Progenitor cell of endocrine pancreas (in vitro differentiated cells): ENCODE measurements at places on chromosomes 2 and 18.
A peak's percentile ranks its signal among the peaks of the same experiment; 100 is the strongest.

DNA sequence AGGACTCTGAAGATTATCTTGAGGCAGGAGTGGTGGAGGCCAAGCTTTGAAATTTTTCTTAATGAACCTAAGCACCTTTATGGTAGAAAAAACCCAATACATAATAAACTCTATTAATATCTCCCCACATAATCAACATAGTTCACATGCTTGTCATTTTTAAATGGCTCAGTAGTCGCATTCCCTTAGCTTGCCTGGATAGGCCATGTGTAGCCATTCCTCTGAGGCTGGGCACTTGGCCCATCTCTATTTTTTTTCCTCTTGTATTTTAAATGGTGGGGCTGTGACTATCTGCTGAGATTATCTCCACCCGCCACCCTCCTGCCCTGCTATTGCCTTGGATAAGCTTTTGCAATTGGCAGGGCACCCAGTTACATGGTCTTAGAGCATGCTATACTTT is 143.1 kb downstream of the FHOD3 start:
- no peak for DNase-seq

DNA sequence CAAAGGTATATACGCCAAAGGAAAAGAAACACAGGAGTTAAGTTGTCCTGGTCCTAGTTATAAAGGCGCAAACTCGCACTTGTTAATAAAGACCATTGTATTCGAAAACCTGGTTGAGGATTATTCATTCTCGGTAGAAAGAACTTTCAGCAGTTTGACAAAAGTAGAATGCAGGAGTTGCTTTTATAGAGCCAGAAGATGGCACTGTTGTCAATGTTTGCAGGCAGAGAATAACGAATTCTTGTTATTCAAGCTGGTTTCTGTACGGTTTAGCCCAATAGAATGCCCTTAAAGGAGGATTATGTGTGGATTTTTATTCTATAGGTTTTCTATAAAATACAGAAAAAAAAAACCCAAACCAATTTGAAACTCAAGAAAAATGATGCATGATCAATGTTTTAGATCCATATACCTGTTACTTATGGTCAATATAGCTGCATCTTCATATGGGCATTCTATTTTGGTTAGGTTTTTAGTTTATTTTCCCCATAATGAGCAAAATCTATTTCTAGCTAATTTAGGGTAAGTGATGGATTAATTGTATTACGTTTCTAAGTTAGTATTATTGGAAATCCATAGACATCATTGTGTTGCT is 510.3 kb downstream of the PLCL1 start:
- DNase-seq: no peak

DNA sequence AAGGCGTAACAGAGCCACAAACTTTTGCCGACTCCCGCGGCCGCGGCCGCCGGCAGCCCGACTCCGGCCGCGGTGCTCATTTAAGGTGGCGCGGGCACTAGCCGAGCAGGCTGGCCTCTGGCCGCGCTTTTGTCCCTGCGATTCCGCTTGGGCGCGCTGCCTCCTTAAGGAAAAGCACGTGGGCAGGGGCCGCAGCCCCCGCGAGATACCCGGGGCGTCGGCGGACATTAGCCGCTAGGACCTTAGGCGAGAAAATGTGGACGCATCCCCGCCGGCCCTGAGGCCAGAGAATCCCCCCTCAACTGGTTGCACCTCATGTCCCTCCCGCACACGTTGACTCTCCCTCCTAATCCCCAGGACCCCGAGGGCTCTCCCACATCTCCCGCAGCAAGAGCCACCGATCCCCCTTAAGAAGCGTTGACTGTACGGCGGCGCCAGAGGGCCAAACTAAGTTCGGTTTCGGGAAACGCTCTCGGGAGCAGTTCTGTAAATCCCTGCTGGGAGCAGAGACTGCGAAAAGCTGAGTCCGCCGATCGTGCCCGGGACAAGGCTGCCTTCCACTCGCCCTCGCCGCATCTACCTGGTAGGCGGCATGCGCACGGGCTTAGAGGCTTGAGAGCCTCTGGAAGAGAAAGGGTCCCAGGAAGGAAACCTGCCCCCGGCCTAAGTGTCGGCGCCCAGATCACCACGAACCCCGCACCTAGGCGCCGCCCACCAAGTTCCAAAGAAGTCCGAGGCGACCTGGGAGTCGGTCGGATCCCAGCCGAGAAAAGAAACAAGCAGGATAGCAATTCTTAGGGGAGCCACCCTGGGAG is 1.8 kb upstream of the SATB2 start:
- DNase-seq: peak; percentile 83

- no peak for DNase-seq
Observed at GRCh38 chr2:25650256-25650655, 23.1 kb downstream of the DTNB start.

DNA sequence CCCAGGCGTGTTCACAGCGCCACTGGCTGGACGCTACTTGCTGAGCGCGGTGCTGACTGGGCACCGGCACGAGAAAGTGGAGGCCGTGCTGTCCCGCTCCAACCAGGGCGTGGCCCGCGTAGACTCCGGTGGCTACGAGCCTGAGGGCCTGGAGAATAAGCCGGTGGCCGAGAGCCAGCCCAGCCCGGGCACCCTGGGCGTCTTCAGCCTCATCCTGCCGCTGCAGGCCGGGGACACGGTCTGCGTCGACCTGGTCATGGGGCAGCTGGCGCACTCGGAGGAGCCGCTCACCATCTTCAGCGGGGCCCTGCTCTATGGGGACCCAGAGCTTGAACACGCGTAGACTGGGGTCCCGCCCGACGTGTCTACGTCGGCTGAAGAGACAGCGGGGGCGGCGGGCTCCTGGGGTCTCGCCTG is 891 bp upstream of the KHK start:
- DNase-seq: no peak

DNA sequence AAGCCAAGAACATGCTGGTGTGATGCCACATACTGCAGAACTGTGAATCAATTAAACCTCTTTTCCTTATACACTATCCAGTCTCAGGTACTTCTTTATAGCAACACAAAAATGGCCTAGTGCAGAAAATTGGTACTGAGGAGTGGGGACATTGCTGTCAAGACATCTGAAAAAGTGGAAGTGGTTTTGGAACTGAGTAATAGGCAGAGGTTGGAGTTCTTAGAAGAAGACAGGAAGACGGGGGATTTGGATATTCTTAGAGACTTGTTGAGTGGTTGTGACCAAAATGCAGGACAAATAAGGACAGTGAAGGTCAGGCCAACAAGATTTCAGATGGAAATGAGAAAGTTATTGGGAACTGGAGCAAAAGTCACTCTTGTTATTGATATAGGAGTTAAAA is 31.3 kb upstream of the CDH2 start:
- no peak for DNase-seq

DNA sequence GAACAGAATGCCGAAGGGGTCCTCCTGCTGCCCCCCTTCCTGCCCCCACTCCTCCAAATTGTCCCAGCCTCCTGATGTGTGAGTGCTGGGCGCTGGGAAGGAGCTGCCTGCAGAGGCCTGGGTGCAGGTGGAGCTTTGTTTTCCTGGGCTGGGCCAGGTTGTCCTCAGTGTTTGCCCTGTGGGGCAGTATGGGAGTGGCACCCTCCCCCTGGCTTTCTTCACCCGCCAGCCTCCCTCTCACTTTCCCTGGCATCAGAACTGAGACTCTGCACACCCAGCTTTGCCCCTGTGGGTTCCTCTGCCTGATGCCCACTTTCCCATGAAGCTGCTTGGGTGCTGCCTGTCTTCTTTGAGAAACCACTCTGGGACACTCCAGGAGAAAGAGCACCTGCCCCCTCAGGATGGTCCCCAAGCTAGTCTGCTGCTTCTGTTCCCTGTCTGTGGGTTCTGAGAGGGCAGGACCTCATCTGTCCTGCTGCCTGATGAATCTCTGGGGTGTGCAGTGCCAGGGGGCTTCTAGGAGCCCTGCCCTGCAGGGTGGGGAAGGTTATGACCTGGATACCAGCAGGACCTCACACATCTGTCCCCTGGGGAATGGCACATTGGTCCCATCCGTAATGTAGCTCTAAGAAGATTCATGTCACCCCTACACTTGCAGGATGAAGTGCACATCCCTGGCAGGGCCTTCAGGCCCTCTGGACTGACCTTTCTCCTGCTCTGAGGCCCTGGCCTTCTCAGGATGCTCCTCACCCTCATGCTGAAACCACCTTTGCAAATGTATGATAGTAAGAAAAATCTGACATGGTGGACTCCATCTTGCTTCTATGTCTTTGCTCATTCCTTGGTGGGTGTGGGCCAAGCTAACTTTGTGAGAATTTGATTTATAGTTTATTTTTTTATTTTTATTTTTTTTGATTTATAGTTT is 146.8 kb upstream of the HS6ST1 start:
- DNase-seq: no peak

DNA sequence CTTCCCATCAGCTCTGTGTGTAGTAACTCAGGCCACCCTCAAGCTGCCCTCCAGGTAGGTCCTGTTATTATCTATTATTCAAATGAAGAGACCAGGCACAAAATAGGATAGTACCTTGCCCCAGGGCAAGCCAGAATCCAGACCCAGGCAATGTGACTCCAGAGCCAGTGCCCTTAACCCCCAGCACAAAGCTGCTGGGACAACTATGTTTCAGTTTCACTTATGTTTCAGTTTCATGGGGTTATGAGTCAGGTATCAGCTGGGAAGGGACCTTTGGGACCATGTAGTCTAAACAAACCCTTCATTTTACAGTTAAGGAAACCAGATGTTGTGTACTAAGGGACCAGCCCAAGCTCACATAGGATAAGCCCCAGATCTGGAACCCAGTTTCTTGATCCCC is 10.0 kb downstream of the HK2 start:
- no peak for DNase-seq

DNA sequence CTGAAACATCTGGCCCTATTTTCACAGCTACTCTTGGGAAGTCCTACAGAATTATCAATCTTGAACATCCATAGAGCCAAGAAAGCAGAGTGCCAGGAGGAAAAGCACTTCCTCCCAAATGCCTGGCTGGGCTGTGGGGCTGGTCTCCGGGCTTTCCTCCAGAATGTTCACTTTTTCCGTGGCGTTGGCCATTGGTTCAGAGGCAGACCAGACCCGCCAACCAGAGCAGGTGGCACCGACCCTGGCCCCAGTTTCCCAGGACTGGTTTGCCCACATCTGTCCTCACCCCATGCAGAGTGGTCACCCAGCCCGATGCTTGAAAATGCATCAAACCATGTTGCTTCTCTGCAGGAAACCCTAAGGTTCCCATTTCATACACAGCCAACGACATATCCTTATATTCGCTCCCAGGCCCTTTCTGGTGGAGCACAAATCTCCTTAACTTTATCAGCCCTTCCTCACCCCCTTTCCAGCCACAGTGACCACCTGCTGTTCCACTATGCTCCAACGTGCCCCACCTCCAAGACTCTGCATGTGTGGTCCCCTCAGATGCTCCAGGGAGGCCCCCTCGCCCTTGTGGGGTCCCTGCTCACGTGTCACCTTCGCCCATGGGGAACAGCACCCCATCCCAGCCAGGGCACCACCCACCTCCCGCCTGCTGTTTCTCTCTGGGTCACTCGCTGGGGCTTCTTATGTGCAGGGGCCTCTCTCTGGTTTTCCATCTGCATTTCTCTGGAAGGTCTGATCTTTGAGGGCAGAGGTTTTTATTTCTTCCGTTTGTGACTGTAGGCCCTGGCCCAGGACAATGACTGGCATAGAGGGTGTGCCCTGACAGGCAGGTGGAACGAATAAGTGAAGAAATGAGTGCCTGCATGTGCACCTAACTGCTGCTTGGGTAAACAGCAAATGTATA is 92.9 kb downstream of the PXDN start:
- DNase-seq: no peak

DNA sequence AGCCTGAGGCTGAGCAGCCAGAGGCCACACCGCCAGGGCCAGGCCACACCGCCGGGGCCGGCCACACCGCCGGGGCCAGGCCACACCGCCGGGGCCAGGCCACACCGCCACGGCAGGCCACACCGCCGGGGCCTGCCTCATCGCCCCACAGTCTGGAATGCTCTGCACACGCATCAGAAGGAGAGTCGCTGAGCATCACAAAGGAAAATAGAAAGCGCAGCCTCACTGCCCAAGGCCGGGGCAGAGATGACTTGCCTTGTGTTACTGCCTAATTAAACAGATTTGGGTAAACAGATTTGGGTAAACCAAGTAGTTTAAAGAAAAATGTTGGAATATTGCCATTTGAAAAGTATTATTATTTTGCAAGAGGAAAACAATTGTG is 10.4 kb upstream of the NFATC1 start:
- no peak for DNase-seq

DNA sequence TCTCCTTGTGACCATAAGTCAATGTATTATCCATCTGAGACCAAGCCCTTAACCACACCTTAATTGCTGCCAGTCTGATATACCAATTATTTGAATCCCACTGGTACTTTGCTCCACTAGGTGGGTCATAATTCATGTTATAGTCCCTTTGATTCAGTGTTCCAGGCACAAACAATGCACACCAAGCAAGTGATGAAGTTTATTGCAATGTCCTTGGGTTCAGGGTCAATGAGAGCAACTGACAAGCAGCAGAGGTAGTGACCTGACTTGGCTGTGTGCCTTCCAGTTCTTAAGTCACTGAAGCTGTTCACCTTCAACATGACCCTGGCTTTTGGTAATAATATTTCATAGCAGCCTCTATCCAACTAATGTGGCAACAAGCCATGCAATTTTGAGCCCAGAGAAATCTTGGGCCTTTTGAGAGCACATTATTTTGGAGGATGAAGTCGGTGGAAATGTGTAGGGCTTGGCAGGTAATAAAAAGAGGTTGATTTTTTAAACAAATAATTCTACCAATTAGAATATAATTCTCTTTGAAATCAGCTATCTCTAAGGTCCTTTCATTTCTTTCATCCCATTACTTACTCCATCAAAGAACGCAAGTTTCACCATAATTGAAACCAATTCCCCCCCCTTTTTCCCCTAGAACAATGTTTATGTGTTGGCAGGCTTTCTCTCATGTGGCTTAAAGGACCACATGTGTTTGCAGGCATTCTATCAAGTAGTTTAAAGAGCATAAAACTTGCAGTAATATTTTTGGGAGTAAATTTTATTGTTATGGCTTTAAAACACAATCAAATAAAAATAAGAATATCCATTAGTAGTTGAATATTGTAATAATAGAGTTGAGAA is 3.1 kb upstream of the CPO start:
- DNase-seq: no peak

GRCh38 chr2:230312638-230313037 is 14.4 kb upstream of the SP140L start:
- DNase-seq: no peak

DNA sequence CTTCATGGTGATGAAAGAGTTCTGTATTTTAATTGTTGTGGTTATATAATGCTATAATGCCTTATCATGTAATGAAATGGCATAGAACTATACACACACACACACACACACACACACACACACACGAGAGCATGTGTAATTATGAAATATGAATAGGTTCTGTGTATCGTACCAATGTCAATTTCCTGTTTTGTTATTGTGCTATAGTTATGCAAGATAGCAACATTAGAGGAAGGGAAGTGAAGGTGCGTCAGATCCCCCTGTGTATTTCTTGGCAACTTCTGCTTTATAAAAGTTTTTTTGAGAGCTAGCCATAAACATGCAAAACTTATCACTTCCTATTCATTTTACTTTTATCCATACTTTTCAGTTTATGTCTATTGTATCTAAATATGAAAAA is 60.7 kb upstream of the ARHGAP15 start:
- DNase-seq: no peak
